ENCODE measurements at places on chromosomes 6 and 20. TPM values are rescaled to one million over a fixed set of nuclear protein-coding genes. Genes with fewer than 3 reads are reported as not detected.

GRCh38 chr6:12538881-12539357 is 177.6 kb upstream of the PHACTR1 start:
- DNase-seq, result peak; percentile 69

DNA sequence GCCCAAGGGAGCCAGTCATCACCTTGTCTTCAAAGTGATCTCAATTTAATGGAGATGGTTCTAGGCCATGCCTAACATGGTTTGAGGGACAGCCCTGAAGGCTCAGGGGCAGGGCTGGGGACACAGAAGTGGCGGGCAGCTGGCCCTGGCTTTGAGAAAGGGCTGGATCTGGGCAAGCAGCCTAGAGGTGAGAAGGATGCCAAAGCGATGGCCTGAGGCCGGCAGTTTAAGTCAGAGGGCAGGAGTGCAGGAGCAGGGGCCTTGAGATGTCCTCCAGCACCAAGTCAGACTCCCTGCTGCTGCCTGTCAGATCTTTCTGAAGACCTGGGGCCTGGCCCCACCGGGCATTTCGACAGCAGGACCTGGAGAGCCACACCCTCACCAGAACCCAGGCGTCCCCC is 28.4 kb upstream of the APMAP start:
- DNase-seq, result no peak

DNA sequence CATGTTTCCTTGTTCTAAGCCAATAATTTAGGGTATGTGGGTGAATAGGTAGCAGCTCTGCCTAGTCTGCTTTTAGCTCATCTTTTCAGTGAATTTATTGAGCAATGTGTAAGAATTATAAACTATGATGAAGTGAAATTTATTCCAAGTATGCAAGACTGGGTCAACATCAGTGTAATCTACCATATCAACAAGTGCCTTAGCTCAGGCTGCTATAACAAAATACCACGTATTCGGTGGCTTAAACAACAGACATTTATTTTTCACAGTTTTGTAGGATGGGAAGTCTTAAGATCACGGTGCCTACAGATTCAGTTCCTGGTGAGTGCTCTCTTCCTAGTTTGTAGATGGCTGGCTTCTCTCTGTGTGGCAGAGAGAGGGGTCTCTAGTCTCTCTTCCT is 54.0 kb downstream of the LYRM2 start:
- DNase-seq, result no peak

The GNAS-AS1 gene
- total RNA-seq, result 0.33 TPM

The GHRH gene
- not detected for total RNA-seq

Measured in fibroblast of lung (primary cell).